Suppressor macrophage treated with lipopolysaccharide for 1 hour (primary cell): ENCODE measurements at places on chromosomes 12 and 14.

DNA sequence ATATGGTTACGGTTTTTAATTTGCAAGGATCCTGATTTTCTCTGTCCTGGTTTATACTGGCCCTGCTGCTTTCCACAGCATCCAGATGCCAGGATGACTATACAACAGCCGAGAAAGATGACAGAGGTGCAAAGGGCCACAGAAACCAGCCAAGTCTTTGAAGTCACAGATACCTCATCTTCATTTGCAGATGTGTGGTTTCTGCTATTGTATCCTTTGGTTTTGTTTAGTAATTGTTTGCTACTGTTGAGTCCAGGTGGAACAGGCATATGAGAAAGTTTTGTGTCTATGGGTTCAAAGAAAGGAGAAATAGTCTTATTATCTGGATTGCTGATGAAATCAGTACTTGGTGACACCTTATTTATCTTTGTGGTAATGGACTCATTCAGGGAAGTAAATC is 17.3 kb upstream of the KLHL42 start:
- DNase-seq, result no peak

- DNase-seq, result no peak
These were observed 70.5 kb upstream of the FRMD6 start for GRCh38 chr14:51581017-51581881.

DNA sequence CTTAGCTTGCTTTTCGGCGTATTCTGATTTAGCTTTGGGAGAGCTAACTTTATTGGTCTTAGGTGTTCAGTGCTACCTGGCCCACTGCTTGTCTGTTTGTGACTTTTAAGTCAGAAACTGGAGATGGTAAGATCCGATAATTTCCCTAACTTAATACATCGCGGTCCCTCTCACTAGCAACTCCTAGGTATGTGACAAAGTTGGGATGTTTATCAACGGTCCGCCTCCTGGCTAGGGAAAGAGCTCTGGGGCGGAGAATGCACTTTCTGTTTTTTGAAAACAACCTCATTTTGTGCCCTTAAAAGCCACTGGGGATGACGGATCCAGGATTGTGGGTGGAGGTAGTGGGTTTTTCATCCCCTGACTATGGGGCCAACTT is 1.2 kb downstream of the CDKN1B start:
- peak; percentile 54 for DNase-seq

- no peak for DNase-seq
These were observed 574 bp upstream of the CRADD start for GRCh38 chr12:93676408-93677194.

DNA sequence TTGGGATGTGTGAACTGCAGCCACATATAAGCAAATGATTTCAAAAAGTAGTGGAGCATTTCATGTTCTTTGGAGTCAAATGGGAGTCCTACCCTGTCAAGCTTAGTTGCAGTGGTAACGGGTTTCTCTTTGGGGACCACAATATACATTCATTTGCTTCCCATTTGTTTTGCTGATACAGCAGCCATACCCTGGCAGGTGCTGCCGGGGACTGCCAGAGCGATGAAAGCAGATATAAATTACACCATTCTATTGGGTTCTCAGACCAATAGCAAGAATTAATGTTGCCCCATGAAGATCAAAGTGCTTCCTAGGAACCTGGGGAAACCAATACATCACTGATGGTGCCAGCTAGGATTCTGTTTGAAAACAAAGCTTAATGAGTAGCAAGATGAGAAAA is 1621.5 kb upstream of the FLRT2 start:
- no peak for DNase-seq

DNA sequence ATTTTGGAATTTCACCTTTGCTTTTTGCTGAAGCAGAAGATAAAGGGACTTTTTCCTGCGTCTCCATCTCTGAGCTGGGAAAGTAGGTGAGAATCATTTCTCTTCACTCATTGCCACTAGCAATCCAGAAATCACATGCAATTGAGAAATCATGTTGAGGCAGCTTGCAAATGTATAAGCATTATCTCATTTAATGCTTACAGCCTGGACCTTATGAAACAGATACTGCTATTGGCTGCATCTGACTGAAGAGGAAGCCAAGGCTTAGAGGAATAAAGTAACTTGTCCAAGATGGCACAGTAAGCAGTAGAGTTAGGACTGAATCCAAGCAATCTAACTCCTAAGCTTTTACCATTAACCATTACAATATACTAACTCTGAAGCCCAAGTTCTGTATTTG is 122.4 kb downstream of the FIGNL2 start:
- DNase-seq, result peak; percentile 5

DNA sequence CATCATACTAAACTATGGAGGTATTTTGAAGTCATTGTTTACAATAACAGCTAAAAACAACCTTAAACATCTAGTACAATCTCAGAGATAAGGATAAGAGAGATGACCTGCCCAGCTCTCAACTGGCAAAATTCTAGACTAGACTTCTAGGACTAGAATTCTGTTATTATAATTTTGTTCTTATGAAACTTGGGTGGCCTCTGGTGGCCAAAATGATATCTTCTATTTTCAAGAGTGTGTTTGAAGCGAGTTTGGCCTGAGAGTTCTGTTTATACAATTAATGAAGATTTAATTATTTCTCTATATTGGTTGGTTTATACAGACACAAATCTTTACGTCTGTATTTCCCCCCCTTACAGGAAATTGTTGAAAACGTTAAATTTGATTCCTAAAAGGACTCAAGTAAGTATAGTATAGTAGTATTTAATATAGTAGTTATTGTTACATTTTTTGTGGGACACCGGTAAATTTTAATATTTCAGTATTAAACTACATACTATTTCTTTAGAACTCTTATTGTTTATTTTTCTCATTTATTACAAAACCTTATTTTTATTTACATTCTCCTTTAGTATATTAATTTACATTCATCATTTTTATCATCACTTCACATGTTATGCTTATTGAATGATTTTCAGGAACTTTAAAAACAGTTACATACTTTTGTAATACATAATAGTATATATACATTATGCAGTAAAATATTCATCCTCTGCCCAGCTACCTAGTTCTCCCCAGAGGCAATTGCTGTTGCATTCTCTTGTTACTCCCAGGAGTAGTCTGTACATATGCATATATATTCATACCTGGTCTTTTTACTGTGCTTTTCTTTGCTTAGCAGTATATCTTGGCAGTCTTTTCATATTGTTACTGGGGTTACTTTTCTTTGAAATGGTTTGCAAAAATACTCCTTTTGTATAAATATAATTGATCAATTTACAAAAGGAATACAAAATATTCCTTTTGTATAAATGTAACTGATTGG is 6.6 kb downstream of the PPHLN1 start:
- peak; percentile 62 for DNase-seq

- DNase-seq, result no peak
These were observed 4.9 kb upstream of the CSAD start for GRCh38 chr12:53185582-53186153.

GRCh38 chr14:97138801-97139200 is 341.6 kb downstream of the VRK1 start:
- DNase-seq, result no peak

- DNase-seq, result no peak
These were observed 326.4 kb downstream of the RPL10L start for GRCh38 chr14:46325157-46325556.

DNA sequence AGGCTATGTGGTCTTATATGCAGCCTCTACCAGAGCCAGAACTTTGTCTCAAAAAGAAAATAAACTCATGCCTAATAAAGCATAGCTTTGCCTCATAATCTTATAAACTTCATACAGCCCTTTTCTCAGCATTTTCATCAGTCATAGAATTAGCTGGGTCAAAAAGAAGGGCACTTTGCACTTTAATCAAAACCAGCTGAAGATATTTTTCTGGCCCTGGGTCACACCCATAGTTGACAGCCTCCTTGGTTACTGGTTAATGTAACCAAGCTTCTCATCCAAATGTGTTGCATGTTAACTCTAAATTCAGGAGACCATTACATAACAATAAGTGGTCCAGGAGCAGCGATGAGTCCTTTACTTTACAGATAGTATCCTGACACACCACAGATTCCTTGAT is 558.2 kb downstream of the FLRT2 start:
- no peak for DNase-seq
